ENCODE measurements at places on chromosomes 1 and 21.

DNA sequence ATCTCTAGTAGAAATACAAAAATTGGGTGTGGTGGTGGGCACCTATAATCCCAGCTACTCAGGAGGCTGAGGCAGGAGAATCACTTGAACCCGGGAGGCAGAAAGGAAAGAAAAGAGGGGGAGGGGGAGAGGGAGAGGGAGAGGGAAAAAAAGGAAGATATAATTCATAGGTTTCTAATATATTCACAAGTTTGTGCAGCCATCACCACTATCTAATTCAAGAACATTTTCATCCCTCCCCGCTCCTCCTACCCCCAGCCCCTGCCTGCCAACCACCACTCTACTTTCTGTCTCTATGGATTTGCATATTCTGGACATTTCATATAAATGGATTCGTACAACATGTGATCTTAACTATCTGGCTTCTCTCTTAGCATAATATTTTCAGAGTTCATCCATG lies 133.1 kb upstream of the KIAA1614 start:
- no peak for DNase-seq

DNA sequence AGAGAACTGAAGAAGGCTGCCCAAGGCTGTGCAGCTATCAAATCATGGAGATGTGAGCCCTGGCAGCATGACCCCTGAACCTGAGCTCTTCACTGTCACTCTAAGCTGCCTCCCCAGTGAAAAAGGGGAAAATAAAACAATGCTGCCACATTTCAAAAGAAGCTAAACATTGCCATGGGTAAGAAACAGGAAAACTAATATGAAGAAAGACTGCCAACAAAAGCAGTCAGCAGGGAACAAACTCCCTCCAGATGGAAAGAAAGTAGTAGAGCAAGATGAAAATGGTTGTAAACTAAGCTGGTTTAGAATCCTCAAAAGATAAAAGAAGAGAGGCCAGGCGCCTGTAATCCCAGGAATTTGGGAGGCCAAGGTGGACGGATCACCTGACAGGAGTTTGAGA lies 36.2 kb upstream of the CSF1 start:
- DNase-seq: no peak

DNA sequence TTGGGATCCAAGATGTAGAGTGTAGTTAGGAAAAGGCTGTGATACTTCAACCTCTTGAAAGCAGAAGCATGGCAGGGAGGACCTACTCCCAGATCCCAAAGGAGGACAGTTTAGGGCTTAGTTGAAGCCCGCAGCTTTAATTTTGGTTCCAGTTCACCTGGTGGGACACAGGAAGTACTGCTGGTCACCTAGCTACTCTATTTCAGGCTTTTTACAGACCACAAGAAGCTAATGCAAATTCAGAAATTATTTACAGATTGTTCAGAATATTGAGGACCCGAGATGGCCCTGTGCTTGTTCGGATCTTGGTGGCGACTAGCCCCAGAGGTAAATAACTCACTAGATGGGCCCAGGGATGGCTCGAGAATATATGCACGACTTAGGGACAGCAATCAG lies 6.4 kb upstream of the SMCP start:
- no peak for DNase-seq

- no peak for DNase-seq
These were observed 271.3 kb upstream of the B3GALT2 start for GRCh38 chr1:193457676-193458075.

- no peak for DNase-seq
These were observed 202.5 kb downstream of the C1orf94 start for GRCh38 chr1:34378968-34379856.

- DNase-seq: peak; percentile 8
These were observed 10.1 kb upstream of the LRRC71 start for GRCh38 chr1:156910309-156910782.

DNA sequence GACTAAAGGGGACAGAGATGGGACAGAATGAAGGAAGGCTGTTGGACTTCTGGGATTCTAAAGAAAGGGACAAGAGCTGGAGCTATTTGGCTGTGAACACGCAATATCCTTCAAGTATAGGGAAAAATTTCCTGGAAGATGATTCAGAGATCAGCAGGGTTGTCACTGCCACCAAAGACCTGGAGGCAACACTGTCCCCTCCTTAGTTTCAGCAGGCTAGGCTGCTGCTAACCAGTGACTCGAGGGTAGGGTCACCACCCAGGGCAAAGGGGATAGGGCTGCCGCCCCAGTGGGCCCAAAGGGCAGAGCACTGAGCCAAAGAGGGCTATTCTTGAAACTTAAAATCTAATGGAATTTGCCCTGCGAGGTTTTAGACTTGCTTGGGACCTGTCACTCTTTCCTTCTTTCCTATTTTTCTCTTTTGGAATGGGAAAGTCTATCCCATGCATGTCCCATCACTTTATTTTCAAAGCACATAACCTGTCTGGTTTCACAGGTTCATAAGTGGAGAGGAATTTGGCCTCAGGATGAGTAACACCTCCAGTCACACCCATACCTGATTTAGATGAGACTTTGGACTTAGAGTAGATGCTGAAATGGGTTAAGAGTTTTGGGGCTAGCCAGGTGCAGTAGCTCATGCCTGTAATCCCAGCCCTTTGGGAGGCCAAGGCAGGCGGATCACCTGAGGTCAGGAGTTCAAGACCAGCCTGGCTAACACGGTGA lies 11.9 kb downstream of the IFNLR1 start:
- no peak for DNase-seq

GRCh38 chr1:207412845-207413244 lies 41.3 kb upstream of the CR2 start:
- no peak for DNase-seq

GRCh38 chr1:210726621-210727020 lies 397.9 kb downstream of the HHAT start:
- DNase-seq: peak; percentile 49

- DNase-seq: no peak
These were observed at the start of gene ACKR1 for GRCh38 chr1:159204161-159205141. TSS of gene ACKR1 (plus strand) at chr1:159204875. CDS start at chr1:159204960, 85 bp downstream.

DNA sequence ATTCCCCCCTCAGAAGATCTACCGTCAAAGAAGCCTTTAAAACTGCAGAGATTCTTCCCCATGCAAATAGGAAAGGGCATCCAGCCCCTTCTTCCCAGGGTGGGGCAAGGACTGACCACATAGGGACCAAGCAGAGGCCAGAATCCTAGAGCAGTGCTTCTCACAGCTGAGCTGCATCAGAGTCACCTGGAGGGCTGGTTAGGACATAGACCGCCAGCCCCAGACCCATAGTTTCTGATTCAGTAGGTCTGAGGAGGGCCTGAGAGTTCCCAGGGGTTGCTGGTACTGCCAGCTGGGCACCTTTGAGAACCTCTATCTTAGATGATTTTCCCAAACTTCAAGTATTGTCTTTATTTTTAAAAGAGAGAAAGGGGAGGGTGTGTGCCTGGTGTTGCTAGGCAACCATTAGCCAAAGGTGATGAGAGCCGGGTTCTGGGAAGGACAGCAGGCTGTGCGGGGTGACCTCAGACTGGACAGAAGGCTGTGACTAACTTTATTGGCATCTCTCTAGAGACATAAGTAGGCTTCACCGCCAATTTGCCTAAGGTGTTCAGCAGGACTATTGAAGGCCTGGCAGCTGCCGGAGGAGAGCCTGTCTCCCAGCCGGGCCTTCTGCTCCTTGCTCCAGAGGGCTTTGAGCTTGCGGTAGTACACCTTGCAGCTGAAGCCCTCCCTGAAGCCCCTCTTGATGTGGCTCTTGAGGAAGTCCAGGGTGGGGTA lies 3.0 kb downstream of the SPATA46 start:
- no peak for DNase-seq

- DNase-seq: no peak
These were observed 23.9 kb upstream of the RXRG start for GRCh38 chr1:165468726-165469249.

- DNase-seq: peak; percentile 40
These were observed 289.8 kb downstream of the NTNG1 start for GRCh38 chr1:107430540-107431228.

- no peak for DNase-seq
These were observed 11.7 kb upstream of the UCK2 start for GRCh38 chr1:165815725-165816124.

GRCh38 chr1:219517031-219517430 lies 95.9 kb downstream of the ZC3H11B start:
- no peak for DNase-seq

DNA sequence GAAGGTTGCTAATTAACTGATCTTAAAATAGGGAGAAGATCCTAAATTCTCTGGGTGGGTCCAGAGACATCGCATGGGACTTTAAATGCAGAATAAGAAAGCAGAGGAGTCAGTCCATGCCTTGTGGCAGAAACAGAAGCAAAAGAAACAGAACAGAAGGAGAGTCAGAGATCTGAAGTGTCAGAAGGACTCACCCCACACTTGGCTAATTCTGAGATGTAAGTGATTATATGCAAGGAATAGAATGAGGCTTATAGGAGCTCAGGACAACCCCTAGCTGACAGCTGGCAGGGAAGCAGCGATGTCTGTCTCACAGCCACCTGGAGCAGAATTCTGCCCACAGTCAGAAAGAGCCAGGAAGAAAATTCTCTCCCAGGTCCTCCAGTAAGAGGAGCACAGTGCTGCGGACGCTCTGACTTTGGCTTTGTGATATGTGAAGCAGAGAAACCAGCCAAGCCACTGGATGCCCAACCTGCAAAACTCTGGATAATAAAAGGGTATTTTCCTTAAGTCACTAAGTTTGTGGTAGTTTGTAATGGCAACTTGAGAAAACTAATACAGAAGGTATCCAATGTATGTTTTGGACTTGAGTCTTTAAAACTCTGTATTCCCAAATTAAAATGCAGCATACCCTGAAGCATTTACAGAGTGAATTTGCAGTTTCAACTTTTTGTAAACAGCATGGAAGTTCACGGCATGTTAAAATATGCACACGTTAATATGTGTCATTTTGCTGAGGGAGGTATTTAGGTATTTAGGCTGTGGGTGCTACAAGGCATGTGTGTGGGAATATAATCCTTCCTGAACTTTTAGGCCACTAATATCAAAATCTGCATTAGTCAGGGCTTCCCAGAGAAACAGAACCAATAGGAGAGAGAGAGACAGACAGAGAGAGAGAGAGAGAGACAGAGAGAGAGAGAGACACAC lies 388.5 kb downstream of the PCP4 start:
- DNase-seq: no peak

DNA sequence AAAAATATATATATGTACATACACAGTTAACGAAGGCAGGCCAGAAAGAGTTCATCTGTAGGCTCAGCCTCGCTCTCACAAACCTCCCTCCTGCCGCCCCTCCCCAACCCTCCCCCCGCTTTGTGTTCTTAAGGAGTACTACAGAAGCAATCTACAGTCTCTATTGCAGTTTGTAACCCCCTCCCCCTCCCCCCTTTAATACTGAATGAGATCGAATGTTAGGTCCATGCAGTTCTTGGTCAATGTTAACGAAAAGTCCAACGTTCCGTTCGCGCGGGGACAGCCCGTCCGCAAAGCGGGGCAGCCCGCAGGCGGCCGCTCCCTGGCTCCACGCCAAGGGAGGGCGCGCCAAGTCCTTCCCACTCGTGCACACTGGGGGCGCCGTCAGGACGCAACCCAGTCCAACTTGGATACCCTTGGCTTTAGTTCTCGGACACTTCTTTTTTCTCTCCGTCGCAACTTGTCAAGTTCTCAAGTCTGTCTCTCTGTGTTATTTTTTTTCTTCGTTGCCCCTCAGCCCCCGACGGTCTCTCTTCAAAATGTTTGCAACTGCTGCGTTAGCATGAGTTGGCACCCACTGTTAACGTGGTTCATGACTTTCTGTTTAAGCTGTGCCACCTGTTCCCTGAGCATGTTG lies 2.2 kb downstream of the JUN start:
- DNase-seq: peak; percentile 28

DNA sequence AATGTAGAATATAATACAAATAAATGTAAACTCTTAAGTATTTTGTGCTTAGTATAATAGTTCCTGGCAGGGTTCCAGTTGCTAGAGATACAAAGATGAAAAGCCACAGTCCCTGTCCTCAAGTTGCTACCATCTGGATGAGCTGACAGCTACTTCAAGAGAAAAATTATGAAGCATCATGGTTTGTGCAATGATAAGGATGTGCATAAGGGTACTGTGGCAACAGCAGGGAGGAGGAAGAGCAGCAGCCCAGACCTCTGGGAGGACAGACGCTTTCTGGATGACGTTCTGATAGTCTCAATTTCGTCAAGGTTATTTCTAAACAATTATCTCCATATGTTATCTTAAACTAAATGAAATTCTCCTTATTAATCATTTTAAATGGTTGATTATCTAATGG lies 198.9 kb downstream of the NTNG1 start:
- no peak for DNase-seq

DNA sequence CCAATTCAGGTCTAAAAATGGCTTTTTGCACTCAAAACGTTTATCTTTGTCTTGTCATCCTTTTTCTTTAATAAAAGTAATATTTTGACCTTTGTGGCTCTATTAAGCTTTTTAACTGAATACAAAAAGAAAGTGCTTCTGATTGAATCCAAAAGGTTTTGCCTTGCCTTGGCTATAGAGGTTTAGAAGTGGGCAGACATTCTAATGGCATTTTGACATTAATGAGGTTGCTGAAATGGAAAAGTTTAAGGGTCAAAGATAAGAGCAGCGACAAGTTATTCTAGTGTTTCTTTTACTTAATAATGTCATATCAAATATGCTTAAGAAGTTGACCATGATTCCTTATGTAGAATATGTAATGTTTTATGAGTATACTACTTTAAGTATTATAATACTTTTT lies 120.2 kb downstream of the ADGRL2 start:
- no peak for DNase-seq

DNA sequence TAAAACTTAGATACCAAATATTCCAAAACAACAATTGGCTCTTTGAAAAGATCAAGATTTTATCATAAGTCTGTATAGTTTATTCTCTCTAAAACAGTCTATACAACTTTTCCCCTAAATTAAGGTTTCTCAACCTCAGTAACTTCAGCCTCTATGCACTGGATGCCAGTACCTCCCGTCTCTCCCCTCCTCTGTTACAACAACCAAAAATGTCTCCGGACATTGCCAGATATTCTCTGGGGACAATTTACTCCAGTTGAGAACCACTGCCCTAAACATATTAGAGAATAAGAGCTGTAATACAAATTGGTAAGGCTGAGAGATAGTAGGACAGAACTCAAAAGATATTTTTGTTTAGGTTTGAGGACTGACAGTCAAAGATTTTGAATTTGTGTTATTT lies 71.6 kb downstream of the TMEM200B start:
- DNase-seq: no peak

GRCh38 chr1:99315305-99315704 lies 51.0 kb downstream of the PLPPR4 start:
- no peak for DNase-seq

DNA sequence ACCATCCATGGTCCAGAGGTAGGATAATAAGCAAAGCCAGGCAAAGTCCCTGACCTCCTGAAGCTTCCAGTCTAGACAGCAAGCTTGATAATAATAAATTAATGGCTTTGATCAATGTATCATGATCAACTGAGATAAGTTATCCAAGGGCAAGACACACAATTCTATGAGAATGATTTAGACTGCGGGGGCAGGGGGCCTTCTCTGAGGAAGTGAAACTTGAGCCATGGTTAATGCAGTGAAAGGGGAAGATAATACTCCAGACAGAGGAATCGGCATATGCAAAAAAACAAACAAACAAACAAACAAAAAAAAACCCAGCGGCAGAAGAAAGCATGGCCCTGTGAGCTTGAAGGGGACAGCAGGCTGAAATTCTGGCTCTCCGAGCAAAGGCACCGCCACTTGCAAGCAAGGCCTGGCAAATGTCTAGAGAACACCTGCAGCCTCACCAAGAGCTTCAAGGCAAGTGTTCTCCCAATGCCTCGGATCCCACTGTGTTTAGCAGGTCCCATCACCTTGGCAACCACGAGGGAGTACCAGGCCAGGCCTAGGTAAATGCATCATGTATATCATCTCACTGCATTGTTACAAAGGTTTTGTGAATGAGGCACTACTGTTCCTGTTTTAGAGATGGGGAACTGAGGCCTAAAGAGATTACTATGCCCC lies 24.9 kb downstream of the CSMD2 start:
- DNase-seq: peak; percentile 62

- DNase-seq: no peak
These were observed 20.5 kb upstream of the PDC start for GRCh38 chr1:186481303-186481888.
